Osteocyte (in vitro differentiated cells): ENCODE measurements at places on chromosomes 7 and 10.

DNA sequence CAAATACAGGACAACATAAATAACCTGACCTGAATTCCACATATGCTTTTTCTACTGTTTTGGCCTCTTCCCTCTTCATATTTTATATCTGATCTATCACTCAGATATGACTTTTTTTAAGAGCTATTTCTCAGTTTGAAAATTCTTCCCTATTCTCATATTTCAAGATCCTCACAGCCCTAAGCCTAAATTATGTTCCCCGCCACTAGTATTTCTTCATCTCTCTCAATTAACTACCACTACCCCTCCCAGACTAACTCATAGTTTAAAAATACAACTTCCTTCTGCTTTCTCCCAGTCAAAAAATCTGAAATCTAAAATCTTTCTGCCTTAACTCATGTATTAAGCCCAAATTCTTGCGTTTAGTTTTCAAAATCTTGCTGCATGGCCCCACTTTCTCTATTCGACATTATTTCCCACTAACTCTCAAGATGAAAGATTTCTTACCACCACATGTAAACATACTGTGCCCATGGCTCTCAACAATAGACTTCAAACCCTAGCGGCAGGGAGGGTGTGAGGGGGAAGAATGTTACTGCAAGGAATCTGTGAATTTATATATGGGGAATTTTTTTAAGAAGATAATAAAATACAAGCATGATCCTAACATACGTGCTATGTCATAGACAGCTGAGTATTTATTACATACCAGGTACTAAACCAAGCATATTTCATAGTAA is 64.6 kb downstream of the TFEC start:
- no peak for DNase-seq

GRCh38 chr10:62453274-62453673 is 79.1 kb downstream of the ZNF365 start:
- DNase-seq: no peak

- no peak for DNase-seq
These were observed 171.5 kb upstream of the CDCA7L start for GRCh38 chr7:22117222-22117621.

DNA sequence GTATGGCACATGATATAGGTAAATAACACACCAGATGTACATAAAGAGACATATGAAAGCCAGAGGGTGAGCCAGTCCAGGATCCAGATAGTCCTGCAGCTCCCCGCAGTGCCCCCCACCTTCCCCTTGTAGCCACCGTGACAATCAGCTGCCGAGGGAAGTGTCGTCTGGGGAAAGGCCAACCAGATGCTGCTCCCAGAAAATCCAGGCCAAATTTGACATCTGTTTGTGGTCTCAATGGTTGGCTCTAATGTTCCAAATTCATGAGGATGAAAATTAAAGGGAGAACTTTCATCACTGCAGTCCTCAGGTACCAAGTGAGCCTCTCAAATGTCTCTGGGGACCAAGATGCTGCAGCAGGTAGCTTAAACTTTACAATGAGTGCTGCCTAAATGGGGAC is 210.3 kb downstream of the PTEN start:
- no peak for DNase-seq

DNA sequence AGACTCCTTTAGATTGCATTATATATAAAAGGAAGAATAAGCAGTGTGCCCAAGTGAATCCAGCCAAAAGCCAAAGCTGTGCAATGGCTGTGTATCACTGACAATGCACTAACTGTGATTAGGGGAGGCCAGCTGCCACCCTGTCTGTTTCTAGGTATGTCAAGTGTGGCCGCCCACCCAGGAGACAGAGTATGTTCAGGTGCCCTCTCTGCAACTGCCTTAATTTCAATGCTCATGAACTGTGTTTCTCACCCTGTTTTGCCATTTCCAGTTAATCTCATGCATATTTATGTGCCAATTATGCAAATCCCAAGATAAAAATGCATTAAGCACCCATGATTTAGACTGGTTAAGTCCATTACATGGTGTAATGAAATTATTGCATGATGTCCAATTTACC is 159.4 kb downstream of the FRMD4A start:
- no peak for DNase-seq

GRCh38 chr7:50145801-50146338 is 52.8 kb upstream of the ZPBP start:
- DNase-seq: no peak
